Stimulated activated CD4-positive, alpha-beta T cell treated with anti-CD3 and anti-CD28 coated beads, Interleukin-1b, Interleukin-23, amount 100 ng/mL, for 48 hours (primary cell): ENCODE measurements at places on chromosomes 6 and 20.

DNA sequence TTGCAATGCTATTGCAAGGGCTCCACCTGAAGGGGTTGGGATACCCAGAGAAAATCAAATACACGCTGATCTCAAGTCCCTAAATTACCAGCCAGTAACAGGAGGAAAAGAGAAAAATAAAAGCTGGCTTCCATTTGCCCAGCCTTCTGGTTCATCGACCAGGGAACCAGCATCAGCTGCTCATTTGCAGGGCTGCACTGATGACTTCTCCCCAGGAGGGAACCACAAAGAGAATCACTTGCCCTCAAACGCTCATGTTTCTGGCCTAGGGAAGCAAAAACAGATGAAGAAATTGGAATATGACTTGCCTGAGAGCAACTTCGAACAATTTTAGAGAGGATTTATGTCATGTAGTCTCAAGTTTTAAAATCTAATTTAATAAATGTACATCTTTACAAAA, 119.7 kb downstream of the SH3BGRL2 start:
- no peak for DNase-seq

- no peak for DNase-seq
Observed at GRCh38 chr20:57133926-57134650, 132.4 kb downstream of the BMP7 start.

DNA sequence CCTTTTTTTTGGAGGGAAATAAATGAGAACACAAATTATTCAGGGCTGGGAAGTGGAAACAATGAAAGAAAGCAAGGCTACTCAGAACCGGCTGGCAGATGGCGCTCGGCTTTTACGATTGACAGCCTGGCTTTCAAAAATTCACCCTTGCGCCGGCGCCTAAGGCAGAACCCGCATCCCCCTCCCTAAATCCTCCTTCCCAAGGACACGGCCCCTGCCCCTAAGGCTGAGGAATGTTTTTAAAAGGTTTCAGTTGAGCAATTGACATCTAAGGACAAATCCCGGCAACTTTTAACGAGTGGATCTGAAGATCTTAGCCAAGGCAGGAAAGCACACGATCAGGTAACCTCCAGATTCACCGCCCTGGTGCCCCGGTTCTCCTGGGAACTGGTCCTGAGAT, 16.3 kb downstream of the GNAS start:
- DNase-seq, result no peak

GRCh38 chr6:92687278-92687677, 732.1 kb downstream of the EPHA7 start:
- no peak for DNase-seq

DNA sequence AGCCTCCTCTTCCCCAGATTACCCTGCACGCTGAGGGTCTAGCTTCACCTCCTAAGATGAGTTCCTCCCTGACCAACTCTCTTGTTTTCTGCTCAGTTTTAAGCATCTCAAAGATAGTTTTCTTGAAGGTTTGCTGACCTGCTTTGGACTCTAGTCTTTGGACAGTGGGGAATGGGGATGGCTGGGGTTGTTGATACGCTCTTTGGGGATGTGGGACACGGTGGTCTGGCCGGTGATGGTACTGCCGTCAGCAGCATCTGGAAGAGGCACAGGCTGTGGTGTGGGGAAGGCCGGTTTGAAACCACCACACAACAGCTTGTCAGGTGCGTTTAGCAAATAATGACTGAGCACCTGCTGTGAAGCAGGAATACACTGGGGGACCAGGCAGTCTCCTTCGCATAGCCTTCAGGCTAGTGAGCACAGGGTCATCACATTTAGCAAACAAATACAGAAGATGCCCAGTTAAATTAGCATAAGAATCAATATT, 94.1 kb downstream of the TMEM242 start:
- DNase-seq, result no peak

DNA sequence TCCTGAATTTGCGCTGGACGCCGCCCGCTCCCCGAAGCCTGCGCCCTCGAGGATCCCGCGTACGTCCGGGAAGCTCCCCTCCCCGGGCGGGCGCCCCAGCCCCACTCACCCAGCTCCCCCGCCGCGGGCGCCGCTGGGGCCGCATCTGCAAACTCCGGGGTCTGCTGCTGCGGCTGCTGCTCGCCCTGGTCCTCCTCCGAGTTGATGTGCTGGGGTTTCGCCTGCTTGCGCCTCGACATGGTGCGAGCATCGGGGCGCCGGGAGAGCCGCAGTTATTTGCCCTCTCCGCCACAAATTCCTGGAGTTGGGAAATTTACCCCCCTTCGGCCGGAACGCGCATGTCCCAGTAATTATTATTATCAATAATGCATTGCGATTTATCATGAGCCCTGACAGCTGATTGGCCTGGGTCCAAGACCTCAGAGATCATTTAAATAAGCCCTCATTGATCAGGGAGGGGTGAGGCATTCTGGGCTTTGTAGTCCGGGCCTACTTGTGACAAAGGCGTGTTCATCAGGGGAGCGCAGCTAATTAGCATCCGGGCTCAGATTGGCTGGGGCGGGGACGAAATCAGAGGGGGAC, at the start of gene SALL4:
SALL4 (minus strand) TSS at position 352 of the 582 bp plus-strand sequence; CDS start at position 239, 113 bp downstream.
- DNase-seq, result no peak

GRCh38 chr20:23508449-23509229, 17.7 kb downstream of the CST8 start:
- no peak for DNase-seq

DNA sequence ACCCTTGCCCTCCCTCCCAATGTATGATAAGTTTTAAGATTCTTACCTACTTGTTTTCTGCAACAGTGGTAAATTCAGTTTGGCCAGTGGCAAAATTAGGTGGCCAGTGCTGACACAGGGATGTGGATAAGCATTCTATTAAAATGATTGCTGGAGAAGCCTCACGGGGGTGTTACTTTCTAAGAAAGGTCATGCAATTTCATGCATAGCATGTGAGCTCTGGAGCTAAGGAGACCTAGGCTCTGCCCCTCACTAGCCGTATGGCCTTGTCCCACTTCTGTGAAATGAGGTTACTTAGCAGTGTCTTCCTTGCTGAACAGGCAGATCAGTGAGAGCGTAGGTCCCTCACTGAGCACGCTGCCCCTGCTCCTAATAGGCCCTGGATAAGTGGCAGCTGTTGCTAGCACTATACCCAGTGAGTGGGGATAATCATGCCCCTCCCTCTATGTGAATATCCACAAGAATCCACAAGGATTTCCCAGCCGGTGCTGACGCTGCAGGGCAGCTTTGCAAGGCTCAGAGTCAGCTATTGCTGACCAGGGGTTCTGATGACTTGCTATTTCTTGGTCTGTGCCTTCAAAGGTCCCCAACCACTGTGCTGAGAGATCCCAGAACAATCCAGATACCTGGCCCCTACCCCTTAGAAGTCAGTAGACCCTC, 86.5 kb upstream of the MRPS10 start:
- no peak for DNase-seq
